ENCODE measurements at places on chromosomes 7 and 10.

- no peak for DNase-seq
- no peak overlapping the region for H3K27ac ChIP-seq
- H3K4me3 ChIP-seq, result no peak overlapping the region
- H3K36me3 ChIP-seq, result no peaks in the 10 kb centered on the region
Measured at GRCh38 chr10:129934196-129934925, 29.7 kb downstream of the EBF3 start.

GRCh38 chr10:101063050-101063525 is 1.3 kb downstream of the KAZALD1 start:
- no peak overlapping the region for H3K4me3 ChIP-seq
- peaks cover 33% of the 10 kb centered on the region for H3K4me1 ChIP-seq
- DNase-seq, result peak; percentile 21
- no peak overlapping the region for H3K27ac ChIP-seq

DNA sequence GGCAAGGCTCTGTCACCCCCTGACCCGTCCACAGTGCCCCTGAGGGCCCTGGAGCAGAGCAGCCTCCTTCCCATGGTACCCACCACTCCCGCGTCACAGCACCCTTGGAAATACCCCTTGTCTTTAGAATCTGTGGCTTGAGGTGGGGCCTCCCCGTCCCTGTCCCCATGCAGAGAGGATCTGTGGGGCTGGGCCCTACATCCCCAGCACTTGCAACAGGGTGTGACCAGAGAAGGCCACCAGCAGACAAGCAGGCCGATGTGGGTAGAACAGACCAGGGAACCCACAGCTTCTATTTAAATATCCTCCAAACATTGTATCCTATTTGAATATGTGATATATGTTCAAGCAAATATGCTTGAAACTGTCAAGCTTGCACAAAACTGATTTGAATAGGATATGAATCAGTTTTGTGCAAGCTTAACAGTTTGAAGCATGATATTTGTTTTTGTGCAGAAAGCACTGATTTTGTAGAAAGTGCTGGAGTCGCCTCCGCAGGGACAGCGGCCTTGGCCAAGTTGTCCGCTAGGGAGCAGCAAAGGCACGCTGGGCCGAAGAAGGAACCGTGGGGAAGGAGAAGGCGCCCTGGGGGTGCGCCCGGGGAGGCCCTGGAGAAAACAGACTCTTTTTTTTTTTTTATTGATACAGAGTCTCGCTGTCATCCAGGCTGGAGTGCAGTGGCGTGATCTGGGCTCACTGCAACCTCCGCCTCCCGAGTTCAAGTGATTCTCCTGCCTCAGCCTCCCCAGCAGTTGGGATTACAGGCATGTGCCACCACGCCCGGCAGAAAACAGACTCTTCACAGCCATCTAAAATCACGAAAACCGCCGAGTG is 2.2 kb downstream of the CFAP46 start:
- peak; percentile 74 for DNase-seq
- H3K36me3 ChIP-seq, result no peaks in the 10 kb centered on the region
- H3K27ac ChIP-seq, result no peak overlapping the region

- H3K36me3 ChIP-seq, result no peaks in the 10 kb centered on the region
- H3K27ac ChIP-seq, result no peak overlapping the region
- H3K4me1 ChIP-seq, result no peaks in the 10 kb centered on the region
- no peak for DNase-seq
Measured at GRCh38 chr7:20401861-20402746, 71.4 kb downstream of the ITGB8 start.

DNA sequence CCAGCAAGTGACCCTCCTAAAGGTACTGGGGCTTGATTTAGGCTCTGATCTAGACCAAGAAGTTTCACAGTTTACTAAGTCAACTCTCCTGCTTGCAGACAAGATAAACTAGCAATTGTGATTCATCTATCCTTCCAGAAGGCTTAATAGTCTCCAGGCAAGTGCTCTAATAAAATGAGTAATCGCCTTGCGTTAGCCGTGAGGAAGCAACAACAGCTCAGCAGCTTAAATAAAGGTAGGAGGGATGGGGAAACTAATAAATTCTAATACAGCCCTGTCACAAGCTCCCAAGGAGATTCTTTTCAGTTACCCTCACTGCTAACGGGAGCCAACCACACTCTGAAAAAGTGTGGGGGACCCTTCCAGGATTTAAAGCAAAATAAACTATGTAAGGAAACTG is 48.4 kb downstream of the FRMD4A start:
- no peak for DNase-seq
- H3K4me1 ChIP-seq, result no peaks in the 10 kb centered on the region
- H3K4me3 ChIP-seq, result no peak overlapping the region
- H3K27me3 ChIP-seq, result peaks cover 24% of the 10 kb centered on the region

- H3K36me3 ChIP-seq, result no peaks in the 10 kb centered on the region
- no peak overlapping the region for H3K4me3 ChIP-seq
- no peak overlapping the region for H3K27ac ChIP-seq
- H3K4me1 ChIP-seq, result no peaks in the 10 kb centered on the region
- DNase-seq, result no peak
Measured at GRCh38 chr10:114208351-114208750, 29.2 kb downstream of the TDRD1 start.
